ENCODE measurements at places on chromosomes 1 and 21.

DNA sequence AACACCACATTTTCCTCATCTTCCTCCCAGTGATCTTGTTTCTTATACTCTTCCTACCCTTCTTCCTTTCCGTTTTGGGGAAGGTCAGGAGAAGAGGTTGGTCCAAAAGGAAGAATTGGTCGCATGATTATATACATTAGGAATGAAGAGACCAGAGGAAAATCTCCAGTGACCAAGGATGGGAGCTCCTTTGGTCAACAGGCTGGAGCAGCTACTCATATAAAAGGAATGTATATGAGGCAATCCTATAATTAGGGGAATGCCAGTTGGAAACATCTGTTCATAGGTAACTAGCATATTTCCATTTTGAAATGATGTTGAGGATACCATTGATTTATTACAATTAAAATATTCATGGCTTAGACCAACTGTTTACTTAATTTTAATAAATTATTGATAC, 114.5 kb downstream of the LRRC40 start:
- H3K27ac ChIP-seq, result no peak overlapping the region
- no peak for DNase-seq
- H3K4me3 ChIP-seq, result no peak overlapping the region
- no peaks in the 10 kb centered on the region for H3K36me3 ChIP-seq

GRCh38 chr1:203990118-203990517, 82.8 kb upstream of the SOX13 start:
- no peak overlapping the region for H3K4me3 ChIP-seq
- H3K4me1 ChIP-seq, result peaks cover 7% of the 10 kb centered on the region
- no peaks in the 10 kb centered on the region for H3K36me3 ChIP-seq

- H3K27me3 ChIP-seq, result no peaks in the 10 kb centered on the region
- no peak overlapping the region for H3K4me3 ChIP-seq
- DNase-seq, result no peak
- H3K36me3 ChIP-seq, result no peaks in the 10 kb centered on the region
- no peaks in the 10 kb centered on the region for H3K4me1 ChIP-seq
These were observed 4.6 kb upstream of the SMCP start for GRCh38 chr1:152873495-152873894.

- no peak for DNase-seq
- H3K4me1 ChIP-seq, result no peaks in the 10 kb centered on the region
- no peaks in the 10 kb centered on the region for H3K27me3 ChIP-seq
- no peak overlapping the region for H3K4me3 ChIP-seq
These were observed 274.2 kb downstream of the GRIK3 start for GRCh38 chr1:36760081-36760480.

DNA sequence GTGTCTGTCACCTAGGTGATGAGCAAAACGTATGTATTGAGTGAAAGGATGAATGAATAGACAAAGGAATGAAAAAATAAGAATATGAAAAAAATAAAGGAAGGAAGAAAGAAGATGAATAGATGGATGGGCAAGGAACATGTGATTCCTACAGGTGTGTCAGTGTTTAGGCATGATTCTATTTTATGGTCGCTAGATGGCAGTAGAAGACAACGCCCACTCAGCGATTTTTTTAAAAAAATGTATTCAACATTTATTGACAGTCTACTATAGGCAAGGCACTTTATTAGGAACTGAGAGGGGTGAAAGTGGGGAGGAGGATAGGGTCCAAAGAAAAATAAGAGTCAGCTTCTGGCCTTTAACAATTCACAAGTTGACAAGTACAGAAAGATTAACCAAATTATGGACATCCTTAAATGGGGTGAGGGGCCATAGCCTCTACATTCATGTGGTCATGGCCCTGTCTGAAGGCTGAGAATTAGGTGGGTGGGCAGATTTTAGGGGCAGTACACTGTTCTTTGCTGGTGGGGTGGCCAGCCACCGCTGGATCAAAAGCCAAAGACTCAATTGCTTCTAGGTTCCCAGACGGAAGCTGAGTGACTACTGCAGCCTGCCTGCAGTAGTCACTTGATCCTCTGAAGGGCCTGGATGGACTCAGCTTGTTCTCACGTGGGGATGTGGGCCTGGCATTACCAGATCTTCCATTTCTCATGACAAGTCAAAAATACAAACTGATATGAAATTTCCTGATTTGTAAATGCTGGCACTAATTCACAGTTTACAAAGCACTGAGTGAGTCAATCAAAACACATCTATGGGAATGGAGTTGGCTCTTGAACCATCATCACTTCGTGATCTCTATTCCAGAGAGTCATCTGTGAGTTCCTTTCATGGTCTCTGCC, 83.9 kb downstream of the FASLG start:
- no peaks in the 10 kb centered on the region for H3K27me3 ChIP-seq
- no peak overlapping the region for H3K27ac ChIP-seq
- DNase-seq, result no peak
- H3K36me3 ChIP-seq, result no peaks in the 10 kb centered on the region
- H3K4me1 ChIP-seq, result peaks cover 5% of the 10 kb centered on the region

Measured in heart left ventricle (tissue), 16 donors.